ENCODE measurements at places on chromosomes 13 and 19.

GRCh38 chr19:741506-742131 lies 9.3 kb upstream of the MISP start:
- no peak for DNase-seq

- no peak for DNase-seq
Observed at GRCh38 chr13:77415253-77416071, 88.6 kb upstream of the MYCBP2 start.

DNA sequence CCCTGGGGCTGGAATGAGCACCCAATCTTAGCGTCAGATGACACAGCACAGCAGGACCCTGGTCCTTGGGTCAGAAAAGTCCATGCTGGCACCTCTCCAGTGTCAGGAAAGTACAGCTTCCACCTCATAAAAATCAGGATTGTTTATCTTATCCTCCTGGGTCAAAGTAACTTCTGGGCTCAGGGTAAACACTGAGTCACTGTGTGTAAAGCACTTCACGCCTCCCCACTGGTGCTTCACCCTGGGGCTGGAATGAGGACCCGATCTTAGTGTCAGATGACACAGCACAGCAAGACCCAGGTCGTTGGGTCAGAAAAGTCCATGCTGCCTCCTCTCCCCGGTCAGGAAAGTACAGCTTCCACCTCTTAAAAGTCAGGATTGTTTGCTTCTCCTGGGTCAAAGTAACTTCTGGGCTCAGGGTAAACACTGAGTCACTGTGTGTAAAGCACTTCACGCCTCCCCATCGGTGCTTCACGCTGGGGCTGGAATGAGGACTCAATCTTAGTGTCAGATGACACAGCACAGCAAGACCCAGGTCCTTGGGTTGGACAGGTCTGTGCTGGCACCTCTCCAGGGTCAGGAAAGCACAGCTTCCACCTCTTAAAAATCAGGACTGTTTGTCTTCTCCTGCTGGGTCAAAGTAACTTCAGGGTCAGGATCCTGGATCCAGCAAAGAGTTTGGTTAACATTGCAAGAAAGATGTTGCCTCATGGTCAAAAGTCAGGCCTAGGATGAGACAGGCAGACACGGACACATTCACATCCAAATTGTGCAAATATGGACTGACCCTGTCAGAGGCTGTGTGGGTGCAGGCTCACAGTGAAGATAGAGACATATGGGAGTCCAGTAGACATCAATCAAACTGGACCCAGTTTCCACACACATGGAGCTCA lies 39.2 kb upstream of the CYP2A7 start:
- no peak for DNase-seq

DNA sequence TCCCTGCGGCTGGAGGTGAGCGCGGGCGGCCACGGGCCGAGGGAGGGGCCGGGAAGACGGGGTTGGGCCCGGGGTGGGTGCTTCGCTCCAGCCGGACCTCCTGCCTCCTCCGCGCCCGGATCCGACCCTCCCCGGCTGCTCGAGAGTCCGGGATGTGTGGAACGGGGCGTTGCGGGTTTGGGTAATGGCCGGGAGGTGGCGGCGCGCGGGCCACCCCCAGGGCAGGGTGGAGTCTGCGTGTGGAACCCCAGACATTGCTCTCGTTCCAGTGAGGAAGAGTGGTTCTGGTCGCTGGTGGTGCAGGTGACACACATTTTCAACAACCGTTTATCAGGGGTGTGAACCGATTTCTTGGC lies 38.8 kb downstream of the ARHGEF7 start:
- DNase-seq = no peak

DNA sequence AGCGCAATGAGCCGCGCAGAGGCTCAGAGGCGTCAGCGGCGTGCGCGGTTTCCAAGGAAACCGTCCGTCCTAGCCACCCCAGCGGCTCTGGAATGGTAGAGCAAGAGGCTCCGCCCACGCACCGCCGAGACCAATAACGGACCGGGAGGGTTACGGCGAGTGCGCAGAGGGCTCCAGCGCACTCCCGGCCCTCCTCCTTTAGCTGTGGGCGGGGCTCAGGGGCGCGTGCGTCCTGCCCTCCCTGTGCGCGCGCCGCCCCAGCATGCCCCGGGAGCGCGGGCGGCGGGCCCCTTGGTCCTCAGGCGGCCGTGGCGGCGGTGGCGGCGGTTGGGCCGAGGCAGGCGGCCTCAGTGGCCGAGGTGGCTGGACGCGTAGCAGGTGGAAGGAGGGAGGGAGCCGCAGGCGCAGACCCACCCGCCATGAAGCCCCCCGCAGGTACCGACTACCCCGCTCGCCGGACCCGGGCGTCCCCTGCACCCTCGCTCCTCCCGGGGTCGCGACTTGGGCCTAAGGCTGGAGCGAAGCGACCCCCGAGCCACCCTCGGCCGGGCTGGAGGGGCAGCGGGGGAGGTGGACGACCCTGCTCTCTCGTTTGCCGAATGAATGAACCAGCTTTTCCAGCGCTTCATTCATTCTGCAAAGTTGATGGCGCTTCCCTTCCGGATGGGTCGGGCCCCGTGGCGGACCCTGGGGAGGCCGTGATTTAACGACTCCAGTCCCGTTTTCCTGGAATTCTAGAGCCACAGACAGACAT lies at the start of gene THOP1:
Gene THOP1 (plus strand): TSS at position 260 of the 754 bp plus-strand sequence. CDS start 160 bp downstream, at position 420.
- peak; percentile 97 for DNase-seq

GRCh38 chr19:11587975-11588631 lies 9.2 kb upstream of the ZNF627 start:
- no peak for DNase-seq

GRCh38 chr13:65560936-65561335 lies 1669.2 kb downstream of the PCDH9 start:
- DNase-seq = no peak

- no peak for DNase-seq
Observed at GRCh38 chr13:42992764-42993122, 702 bp upstream of the EPSTI1 start.

DNA sequence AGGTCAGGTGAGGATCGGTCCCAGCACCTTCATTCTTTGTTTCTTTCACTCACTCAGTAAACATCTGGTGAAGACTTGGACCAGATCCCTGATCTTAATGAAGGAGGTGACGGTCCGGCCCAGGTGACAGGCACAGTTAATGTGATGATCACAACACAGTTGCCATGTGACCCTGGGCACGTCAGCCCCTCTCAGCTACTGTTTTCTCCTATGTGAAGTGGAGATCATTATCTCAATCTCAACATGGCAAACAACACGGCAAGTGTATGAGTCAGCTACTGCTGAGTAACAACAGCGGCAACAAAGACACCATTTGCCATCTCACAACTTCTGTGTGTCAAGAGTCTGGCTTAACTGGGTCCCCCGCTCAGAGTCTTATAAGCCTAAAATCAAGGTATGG lies 74.6 kb downstream of the GNG7 start:
- no peak for DNase-seq

Data from stimulated activated CD4-positive, alpha-beta T cell treated with anti-CD3 and anti-CD28 coated beads, TNF-alpha, amount 100 ng/mL, for 1 hour (primary cell).